ENCODE measurements at places on chromosomes 13 and 19. TPM values are rescaled to one million over a fixed set of nuclear protein-coding genes. Genes with fewer than 3 reads are reported as not detected.

Gene CD22
- polyA plus RNA-seq, result 6.9 TPM

Gene SLC1A6
- 2.5 TPM for polyA plus RNA-seq

Gene ZNF132
- polyA plus RNA-seq, result 2.5 TPM

- no peak for DNase-seq
Observed at GRCh38 chr19:2503521-2504109, 27.7 kb downstream of the GADD45B start.

GRCh38 chr13:60175571-60175970, 11.8 kb upstream of the DIAPH3 start:
- no peak for DNase-seq

- no peak for DNase-seq
Observed at GRCh38 chr13:73223372-73223781, 164.6 kb downstream of the KLF5 start.

GRCh38 chr13:113400621-113401451, 36.9 kb upstream of the GRTP1 start:
- DNase-seq, result peak; percentile 35

Measured in brain (organoid and tissue), 16 donors.